Ascending aorta (tissue), 2 donors: ENCODE measurements at places on chromosomes 6 and 20. TPM values are rescaled to one million over a fixed set of nuclear protein-coding genes. Genes with fewer than 3 reads are reported as not detected.

GRCh38 chr6:151536188-151536479 lies 42.3 kb downstream of the CCDC170 start:
- DNase-seq = no peak

DNA sequence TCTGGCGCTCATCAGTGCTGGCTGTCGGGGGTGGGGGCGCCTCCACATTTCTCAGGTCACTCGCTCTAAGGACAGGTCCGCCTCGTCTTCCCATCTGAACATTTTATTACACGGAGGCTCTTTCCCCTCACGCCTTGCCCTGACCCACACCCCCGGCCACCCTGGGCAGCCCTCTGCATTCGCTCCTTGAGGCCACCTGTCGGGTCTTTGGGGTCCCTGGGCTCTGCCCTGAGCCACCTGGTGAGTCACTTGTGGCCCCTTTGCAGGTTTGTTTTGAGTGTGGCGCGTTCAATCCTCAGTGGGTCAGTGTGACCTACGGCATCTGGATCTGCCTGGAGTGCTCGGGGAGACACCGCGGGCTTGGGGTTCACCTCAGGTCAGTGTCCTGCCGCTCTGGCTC lies 3.2 kb downstream of the ARFGAP1 start:
- no peak for DNase-seq

DNA sequence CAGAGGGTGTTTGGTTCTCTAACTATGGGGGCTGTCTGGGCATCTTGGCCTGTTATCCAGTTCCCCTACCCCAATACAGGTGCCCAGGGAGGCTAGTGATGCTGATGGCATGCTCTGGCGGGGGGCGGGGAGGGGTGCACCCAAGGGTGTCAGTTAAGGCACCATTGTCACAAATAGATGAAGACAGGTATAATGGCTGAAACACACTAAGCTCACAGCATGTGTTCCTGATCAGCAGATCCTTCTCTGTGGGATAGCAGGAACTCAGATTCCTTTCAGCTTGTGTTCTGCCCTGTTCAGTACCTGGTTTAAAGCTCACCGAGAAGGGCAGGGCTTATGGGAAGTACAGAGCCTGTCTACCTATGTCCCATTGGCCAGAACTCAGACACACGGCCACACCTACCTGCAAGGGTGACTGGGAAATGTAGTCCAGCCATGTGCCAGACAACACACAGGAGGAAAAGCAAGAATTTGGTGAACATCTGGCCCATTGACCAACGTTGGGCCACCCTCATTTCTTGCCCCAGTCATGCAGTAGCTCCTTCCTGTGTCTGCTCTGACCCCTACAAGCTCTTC lies 3.4 kb upstream of the RSPO4 start:
- no peak for DNase-seq

OCSTAMP gene
- total RNA-seq = not detected

GLP1R gene
- not detected for total RNA-seq

DNA sequence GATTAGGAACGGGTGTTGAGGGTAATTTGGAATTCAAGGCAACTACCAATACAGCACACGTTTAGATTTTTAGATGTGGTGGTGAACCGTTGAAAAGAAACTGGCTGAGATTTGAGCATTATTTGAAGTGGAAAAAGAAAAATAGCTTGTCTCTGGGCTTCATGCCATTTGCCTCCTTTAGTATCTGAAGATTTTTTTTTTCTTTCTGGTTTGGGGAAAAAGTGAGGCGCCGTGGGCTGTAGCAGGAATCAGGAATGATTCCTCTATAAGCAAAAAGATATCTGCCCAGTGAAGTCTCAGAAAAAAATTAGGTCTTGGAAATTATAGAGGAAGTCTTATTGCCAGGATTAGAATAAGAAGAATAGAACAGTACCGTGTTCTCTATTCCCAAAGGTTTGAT lies 88.5 kb downstream of the RPS12 start:
- DNase-seq = no peak

DNA sequence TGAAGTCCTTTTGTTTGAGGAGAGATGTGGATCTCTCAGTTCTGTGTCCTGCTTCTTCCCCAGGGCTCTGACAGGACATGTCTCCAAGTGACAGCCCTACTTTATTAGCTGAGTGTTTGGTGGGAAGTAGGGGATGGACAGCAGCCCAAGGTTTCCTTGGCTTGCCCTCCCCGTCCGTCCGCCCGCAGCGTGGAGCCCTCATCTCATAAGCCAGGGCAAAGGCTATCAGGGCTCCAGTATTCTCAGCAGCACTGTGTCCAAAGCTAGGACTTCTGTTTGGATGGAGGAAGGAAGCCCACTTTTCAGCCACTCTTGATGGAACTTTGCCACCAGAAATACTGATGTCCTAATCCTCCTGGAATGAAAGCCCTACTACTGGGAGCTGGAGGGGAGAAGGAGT lies 13.6 kb downstream of the CDC5L start:
- DNase-seq = no peak

- DNase-seq = no peak
Observed at GRCh38 chr6:102039441-102039840, 645.9 kb downstream of the GRIK2 start.

SLC17A1 gene
- total RNA-seq = not detected

DNA sequence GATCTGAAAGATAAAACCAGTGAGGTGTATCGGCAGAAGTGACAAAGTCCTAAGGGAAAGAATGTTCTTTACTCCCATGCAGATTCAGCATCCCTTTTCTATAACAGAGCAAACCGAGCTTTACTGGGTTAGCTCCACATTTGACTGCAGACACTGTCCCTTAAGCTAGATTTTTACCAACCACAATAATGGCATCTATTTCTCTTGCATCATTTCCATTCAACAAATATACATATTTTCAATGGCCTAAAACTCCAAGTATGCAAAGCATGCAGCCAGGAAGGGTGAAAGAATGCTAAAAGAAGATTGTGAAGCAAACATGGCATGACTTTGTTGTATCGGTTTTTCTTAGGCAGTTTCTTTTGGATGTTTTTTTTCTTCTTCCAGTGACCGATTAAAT lies 255.4 kb downstream of the OGFRL1 start:
- DNase-seq = no peak

- no peak for DNase-seq
Observed at GRCh38 chr6:156741287-156742073, 35.7 kb upstream of the ARID1B start.

CTSZ gene
- 342 TPM for total RNA-seq

GRCh38 chr6:57209030-57209429 lies 13.1 kb downstream of the RAB23 start:
- DNase-seq = no peak

UNC5CL gene
- total RNA-seq = 0.53 TPM

HLA-DQB2 gene
- 0.53 TPM for total RNA-seq

DNA sequence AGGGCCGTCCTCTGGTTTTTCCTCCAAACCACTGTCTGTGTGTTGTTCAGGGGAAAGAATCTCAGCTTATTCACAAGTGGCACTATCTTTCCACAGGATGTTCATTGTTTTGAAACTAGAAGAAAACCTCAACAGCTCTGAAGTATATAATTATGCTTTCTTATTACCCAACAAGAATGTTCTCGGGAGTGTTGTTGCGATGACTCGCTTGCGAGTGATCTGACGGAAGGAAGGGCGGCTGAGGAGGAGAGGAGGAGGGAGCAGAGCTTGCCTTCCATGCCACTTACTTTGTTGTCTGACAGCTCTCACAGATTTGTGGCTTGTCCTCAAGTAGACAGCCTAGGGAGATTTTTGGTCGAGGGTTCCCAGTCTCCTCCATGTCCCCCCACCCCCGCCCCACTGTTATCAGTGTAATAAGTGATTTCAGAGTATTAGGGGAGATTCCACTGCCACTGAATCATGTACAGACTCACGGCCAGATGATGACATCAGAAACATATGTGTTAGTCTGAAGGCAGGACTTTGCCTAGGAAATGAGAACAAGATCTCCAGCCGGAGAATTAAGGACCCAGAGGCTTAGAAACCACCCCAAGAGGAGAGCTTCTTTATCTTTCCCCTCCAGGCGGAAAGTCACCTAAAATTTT lies 80.7 kb upstream of the CCN6 start:
- DNase-seq = peak; percentile 16

- DNase-seq = no peak
Observed at GRCh38 chr6:64294034-64294433, 658.4 kb downstream of the PHF3 start.

- no peak for DNase-seq
Observed at GRCh38 chr20:37533154-37533715, 5.6 kb upstream of the BLCAP start.

DNA sequence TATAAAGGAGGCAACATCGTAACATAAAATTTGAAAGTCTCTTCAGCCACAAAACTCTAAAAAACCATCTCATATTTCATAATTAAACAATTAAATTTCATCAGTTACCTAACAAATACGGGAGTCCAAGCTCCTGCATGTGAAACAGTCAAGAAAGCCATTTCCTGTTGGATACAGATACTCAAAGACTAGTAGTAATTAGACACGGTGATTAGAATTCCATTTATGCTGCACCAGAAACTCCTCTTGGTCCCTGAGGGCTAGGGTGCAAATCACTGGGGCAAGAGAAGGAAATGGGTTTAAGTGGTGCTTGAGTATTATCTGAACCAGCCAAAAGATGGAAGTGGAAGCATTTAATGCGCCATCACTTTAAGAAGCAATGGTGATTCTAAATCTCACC lies 27.4 kb downstream of the TRAM2 start:
- DNase-seq = no peak

GRCh38 chr6:155219299-155219698 lies 44.5 kb upstream of the CLDN20 start:
- no peak for DNase-seq
